NCI-H1694 (cell line): ENCODE measurements at places on chromosomes 6 and 20.

DNA sequence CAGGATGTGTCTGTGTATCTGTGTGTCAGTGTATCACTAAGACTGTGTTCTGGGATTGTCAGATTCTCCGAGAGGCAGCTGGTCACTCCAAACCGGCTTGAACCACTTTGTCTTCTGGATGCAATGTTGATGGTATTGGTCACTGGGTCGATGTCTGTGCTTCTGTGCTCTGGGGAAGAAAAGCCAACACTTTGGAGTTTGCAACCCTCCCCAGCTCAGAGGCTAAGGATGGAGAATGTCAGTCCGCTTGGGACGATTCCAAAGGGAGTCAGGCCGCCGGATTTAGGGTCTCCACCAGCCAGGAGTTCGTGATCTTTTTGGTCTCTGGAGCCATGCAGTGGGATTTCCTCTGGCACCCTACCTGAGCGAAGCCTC is 5.2 kb downstream of the MAFB start:
- no peak for DNase-seq

DNA sequence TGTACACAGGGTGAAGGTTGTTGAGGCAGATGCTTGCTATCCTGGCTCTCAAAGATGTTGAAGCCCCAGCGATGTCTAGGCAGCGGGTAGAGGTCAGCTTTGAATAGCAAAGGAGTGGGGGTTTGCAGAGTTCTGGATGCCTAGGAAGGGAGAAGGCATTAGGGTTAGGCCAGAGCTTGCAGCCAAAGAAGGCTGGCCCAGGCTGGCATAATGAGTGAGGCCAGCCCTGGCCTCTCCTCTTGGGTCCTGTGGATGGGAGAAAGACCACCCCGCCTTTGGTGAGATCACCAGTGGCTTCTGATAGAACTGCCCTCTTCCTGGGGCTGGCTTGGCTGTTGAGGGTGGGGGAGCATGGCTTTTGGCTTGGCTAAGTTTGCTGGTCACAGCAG is 406 bp upstream of the WFDC5 start:
- no peak for DNase-seq

DNA sequence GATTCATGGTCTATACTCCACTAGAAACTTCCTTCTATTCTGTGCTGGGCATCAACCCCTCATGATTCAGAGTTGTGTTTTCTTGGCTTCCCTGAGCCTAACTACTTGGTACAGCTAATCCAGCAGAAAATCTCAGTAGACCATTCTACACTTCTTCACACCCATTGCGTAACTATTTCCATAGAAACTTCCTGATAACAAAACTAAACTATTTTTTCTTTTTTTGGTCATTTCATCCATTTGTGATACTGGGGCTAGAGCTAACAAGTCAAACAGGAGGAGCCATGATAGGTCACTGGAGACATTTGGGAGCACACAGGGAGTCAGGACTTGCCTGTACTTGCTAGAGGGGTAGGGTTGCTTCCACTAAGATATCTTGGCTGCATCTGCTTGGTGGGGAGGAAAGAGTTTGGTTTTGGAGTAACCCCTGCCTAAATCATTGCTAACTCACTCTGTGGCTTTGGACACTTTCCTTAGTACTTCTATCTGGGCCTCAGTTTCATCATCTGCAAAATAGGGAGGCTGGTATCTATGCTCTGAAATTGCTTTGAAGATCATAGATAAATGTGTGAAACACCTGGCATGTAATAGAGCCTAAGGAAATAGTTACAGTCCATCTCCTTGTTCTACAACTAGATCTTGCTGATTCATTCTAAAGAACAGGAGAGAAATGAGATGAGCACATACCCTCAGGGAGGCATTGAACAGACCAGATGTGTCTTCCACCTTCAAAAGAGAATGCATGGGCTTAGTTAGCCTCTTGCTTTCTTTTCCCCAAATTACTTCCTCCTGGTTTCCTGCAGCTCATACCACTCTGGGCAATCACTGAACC is 127.9 kb upstream of the ADGRF1 start:
- DNase-seq = no peak

- DNase-seq = no peak
Observed at GRCh38 chr6:144897441-144897921, 612.3 kb downstream of the UTRN start.

- DNase-seq = no peak
Observed at GRCh38 chr6:47357827-47358226, 48.1 kb upstream of the TNFRSF21 start.

DNA sequence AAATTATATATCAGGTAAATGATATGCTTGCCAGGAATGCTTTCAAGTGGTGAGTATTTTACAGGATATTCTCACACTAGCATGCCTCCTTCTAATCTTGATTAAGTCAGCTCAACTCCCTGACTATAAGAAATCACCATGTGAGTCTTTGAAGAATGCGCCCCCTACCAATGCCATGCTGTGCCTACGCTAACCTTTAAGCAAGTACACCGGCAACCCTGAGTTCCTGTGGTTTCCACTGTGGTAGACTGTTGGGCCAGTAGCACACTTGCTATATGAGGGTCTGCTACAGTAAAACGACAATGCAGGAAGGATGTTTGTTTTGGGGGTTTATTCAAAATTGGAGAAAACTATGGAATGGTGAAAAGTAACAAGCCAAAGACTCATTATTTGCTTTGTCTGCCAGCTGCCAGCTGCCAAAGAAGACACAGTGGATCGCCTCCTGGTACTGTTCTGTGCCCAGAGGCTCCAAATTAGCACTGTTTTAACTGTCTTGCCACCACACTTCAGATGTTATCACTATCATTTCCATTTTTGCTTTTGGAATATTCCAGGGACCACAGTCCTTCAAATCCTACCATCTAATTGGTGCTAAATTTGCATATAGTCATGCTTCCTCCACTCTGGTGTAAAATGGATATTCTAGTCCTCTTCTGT is 333.5 kb downstream of the RNGTT start:
- DNase-seq = no peak

DNA sequence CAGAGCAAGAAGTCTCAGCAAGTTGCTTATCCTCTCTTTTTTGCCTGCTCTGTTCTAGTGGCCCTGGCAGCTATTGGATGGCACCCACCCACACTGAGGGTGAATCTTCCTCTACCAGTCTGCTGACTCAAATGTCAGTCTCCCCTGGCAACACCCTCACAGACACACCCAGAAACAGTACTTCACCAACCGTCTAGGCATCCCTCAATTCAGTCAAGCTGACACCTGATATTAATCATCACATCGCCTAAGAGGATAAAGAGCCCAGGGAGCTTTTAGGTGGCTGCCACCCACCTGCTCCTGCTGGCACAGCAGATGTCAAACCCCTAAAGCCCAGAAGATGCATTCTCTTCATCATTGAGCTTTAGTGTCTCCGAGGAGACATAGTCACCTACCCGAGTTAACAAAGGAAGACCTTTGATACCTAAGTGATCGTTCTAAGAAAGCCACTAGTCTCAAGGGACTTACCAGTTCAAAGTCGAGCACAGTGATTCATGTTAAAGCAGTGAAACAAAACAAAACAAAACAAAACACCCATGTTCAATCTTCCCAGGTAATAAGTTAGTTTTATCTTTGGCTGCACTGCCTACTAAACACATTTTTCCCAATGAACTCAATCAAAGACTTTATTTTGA is 97.7 kb upstream of the KCNQ5 start:
- DNase-seq = peak; percentile 7

DNA sequence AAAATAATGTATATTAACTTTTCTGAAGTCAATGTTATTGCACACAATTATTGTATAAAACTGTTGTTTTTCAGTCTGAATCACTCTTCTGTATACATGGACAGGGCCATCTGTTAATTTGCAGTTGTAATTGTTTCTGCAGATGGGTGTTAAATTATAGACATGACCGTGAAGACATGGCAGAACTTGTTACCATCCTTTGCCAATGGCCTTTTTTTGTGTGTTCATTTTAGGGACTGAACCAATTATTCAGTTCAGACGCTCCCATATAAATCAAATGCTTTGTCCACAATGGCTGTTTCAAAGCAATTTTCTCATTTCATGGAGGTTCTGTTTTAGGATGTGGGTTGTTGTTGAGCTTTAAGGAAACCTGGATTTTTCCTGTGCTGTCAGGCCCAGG is 533.7 kb downstream of the DOK5 start:
- DNase-seq = no peak

DNA sequence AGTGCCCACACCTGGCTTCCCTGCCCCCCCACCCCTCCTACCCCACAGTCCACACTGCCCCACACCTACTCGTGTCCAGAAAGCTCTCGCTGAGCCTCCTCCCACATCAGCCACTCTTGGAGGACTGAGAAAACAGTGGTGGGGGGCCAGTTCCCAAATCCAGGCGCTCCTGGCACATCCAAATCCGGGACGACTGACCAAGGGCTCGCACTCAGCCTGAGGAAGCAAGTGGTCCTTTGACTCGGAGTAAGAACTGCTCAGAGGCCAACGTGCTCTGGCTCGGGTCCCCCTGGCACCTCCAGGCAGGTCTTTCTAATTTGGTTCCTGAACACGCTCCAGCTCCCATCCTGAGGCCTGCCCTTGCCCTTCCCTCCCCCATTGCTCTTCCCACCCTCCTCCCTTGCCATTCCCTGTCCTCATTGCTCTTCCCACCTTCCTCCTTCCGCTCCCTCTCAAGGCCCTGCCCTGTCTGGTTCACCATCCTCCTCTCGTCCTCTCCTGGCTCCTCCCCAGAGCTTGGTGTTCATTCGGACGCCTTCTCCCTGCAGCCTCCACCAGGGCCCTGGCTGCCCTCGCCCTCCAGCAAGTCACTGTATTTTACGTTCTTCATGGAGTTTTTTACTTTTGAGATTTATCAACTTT is 83.6 kb downstream of the THBS2 start:
- no peak for DNase-seq

DNA sequence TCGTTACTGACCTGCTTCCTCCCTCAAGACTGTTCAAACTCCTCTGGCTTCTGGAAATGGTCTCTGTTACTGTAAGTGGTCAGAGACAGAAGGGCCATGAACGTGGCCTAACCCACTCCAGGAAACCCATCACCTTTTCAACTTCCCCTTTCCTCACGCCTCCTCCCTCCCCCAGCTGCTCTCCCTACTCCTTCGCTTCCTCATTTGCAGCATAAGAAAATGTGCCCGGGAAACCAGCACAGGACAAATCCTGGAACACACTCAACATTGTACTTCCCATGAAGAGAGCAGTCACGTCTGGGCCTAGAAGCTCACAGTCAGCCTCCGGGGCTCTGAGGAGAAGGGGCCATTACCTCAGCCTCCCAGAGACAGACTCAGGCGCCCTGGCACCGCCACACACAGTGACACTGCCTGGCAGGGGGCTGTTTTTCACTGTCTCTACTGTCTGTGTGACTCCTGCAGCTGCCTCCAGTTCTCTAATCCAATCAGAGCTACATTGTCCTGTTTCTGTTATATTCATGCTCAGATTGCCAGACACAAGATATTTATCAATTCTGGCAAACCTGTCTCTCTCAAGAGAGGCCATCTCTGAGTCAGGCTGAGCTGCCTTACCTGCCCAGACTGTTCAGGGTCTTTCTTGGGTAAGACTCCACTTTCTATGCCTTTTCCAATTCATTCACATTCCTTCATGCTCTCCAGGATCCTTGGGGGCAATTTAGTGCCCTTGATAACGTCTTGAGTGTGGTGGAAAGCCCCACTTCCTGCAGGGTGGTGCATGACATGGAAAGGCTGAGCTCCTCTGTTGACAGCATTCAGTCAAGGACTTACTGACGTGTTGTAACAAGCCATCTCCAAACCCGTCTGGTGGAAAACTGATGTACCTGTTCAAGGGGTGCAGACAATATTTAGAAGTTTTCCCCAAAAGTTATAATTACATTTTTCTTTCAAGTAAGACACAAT is 242.2 kb downstream of the HIVEP2 start:
- no peak for DNase-seq

GRCh38 chr6:15088904-15089568 is 156.8 kb upstream of the JARID2 start:
- DNase-seq = no peak

DNA sequence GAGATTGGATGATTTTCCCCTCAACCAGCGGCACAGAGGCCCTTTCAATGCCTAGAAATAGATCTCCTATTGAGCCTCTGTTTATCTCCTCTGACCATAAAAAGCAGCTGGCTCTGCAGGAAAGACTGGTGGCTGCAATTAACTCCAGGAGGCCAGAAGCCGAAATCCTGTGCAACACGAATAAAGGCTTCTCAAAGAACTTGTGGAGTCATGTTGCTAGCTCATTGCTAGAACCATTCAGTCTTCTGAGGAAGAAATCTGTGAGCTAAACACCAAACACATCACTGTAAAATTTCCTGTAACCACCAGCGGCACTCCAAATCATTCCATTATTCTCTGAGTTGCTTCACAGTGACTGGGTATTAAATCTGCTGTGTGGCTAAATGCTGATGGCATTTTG is 49.1 kb upstream of the TPD52L1 start:
- no peak for DNase-seq

DNA sequence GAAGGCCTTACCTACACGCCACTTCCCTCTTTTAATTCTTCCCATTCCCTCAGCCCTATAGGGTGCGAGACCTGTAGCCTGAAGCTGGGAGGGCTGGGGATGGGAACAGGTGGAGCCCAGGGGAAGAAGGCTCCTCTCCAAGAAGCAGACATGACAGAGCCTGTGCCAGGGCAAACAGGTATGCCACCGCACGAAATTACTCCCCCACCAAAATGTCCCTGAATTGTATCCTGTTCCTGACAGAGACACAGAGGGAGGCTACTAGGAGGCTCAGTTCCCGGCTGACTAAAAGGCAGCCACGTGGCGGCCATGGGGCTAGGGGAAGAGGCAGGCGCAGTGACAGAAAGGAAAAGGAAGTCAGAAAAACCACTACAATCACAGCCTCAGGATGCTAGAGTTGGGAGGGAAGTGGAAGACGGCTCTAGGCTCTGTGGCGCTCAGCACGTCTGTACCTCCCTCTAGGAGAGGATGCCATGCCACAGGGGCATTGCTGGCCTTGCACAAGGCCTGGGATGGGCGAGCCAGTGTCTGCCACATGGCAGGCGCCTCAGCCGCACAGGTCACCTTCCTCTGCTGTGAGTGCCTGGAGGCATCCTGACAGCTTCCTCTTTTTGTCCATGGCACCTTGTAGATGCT is 27.7 kb downstream of the TFEB start:
- no peak for DNase-seq

DNA sequence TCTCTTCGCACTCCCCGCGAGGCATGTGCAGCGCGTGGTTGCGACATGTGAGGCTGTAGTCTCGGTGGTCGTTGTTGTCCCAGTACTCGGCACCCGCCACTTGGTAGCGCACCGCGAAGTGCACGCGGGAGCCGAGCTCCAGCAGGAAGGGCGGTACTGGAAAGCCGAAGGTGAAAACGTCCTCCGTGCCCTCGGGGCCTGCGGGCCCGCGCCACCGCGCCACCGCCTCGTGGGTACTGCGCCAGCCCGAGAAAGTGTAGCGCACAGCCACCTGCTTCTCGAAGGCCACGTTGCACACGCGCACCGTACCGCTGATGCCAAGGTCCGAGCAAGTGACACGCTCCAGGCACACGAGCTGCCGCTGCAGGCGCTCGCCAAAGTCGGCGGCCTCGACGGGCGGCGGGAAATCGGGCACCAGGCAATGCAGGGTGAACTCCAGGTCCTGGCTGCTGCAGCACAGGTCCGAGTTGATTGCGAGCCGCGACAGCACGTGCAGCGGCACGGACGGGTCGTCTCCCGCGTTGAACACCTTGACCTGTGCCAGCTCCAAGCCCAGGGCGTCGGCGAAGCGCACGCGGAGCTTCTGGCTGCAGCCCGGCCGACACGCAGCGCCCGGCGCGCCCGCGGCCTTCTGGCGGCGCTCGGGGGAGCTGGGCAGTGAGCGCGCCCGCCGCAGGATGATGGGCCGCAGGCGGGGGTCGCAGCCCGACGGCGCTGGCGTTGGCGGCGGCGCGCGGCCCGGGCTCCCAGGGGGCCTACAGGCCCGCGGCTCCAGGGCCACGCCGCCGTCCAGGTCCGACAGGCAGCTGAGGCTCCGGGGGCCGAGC is 840 bp downstream of the PPP1R3D start:
- no peak for DNase-seq
